ENCODE measurements at places on chromosomes 11 and 22.

- DNase-seq: no peak
Observed at GRCh38 chr11:89015614-89016013, 50.2 kb downstream of the GRM5 start.

GRCh38 chr11:72308226-72309073 is 64.5 kb upstream of the PHOX2A start:
- no peak for DNase-seq

DNA sequence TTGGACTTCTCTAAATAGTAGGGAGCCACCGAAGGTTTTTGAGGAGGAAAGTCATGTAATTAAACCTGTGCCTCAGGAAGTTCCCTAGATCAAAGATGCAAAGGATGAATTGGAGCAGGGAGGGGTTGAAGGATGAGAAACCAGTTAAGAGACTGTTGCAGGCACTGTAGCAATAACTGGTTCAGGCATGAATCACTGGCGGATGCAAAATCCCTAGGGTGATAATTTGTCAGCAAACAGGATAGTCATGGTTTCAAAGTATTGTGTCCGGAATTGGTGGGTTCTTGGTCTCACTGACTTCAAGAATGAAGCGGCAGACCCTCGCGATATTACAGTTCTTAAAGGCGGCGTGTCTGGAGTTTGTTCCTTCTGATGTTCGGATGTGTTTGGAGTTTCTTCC is 19.9 kb downstream of the TRIOBP start:
- DNase-seq: no peak

GRCh38 chr11:16862726-16863125 is 124.3 kb downstream of the C11orf58 start:
- DNase-seq: no peak

DNA sequence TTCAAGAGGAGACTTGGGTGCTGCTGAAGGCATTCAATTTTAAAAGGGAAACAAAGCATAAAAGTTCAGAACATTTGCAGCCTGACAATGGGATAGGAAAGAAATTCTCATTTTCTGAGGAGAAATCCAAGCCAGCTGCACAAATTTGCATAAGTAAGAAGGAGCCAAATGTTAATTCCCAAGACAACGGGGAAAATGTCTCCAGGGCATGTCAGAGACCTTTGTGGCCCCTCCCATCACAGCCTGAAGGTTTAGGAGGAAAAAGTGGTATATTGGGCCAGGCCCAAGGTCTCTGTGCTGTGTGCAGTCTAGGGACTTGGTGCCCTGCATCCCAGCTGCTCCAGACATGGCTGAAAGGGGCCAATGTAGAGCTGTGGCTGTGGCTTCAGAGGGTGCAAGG is 12.7 kb upstream of the OR51F1 start:
- no peak for DNase-seq

GRCh38 chr22:44452531-44453420 is 45.3 kb downstream of the RTL6 start:
- DNase-seq: no peak
